Karpas-422 (cell line): ENCODE measurements at places on chromosomes 1 and 21.

- DNase-seq = no peak
Measured at GRCh38 chr1:88773540-88774150, 89.6 kb downstream of the PKN2 start.

GRCh38 chr1:233245191-233245765 is 50.2 kb downstream of the PCNX2 start:
- no peak for DNase-seq

DNA sequence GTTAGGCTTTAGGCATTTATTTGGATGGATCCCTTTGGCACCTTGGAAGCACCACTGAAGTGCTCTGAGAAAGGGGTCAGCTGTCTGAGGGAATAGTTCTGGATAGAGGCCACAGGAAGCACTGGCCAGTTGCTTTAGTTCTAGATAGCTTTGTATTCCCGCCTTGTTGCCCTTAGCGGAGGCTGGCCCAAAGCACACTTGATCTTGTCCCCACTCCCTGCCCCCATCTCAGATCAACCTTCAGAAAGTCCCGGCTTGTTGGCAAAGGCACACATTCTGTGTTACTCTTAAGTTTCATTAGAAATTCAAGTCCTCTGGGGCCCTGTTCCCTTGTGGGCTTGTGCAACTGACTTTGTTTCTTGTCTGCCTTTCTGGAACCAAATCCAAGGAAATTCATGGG is 15.2 kb upstream of the NBL1 start:
- no peak for DNase-seq

- no peak for DNase-seq
Measured at GRCh38 chr21:33546086-33546485, 3.2 kb downstream of the SON start.

DNA sequence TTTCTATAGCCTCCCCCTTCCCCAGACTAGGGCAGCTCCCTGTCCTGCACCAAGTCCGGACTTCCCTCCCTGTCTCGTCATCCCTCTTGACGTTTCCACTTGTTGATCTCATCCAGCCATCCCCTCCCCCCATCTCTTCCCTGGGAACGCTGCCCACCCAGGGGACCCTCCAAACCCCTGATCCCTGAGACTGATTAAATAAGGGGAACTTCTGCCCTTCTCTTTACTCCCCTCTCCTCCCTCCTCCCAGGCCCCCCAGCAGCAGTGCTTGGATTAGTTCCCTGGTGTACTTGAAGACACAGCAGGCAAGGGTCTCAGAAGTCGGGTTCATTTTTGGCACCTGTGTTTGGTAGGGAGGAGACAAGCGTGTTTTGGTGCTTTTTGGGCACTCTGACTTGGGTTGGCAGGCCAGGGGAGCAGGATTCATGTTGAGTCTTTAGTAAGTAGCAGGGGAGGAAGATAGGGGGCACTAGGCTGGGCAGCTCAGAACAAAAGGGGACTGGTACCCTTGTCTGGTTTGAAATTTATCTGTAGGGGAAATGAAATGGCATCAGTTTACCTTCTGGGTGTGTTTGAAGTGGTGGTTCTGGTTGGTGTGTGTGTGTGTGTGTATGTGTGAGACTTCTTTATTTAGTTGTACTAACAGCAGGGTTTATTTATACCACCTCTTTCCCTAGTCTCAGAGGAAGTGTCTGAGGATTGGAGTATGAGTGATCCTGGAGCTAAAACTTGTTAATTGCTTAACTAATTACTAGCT is 11.1 kb downstream of the VANGL2 start:
- no peak for DNase-seq

- no peak for DNase-seq
Measured at GRCh38 chr21:44295646-44296045, 4.2 kb upstream of the PFKL start.

DNA sequence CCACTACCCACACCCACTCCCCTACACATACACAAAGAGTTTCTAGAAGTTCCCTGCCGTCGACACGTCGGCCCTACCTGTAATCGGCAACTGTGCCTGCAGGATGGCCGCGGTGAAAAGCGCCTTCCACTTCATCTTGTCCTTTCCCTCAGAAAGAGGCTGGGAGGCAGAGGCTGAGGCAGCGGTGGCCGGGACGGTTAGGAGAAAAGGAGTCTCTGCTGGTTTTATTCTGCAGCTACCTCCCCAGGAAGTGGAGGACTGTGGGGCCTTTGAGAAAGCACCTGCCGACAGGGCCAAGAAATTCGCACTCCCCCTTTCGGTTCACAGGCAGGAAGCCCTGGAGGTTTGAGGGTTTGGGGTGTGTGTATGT is at the start of gene CD247:
Gene CD247 (minus strand): TSS at position 199 of the 370 bp plus-strand sequence. CDS start 64 bp downstream, at position 135.
- no peak for DNase-seq

GRCh38 chr1:192003295-192004077 is 154.8 kb upstream of the RGS18 start:
- DNase-seq = peak; percentile 40

GRCh38 chr1:109133815-109134214 is 19.9 kb downstream of the ELAPOR1 start:
- DNase-seq = no peak

DNA sequence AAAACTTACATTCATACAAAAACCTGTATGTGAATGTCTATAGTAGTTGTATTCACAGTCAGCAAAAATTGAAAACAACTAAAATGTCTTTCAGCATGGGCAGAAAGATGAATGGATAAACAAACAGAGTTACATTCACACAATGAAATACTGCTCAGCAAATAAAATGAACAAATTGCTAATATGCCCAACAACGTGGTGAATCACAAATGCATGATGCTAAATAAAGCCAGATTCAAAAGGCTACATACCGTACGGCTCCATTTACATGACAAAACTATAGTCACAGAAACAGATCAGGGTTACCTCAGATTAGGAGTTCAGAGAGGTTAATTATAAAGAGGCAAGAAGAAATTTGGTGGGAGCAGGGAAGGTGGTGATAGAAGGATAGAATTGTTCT is 100.7 kb upstream of the KCTD3 start:
- no peak for DNase-seq

DNA sequence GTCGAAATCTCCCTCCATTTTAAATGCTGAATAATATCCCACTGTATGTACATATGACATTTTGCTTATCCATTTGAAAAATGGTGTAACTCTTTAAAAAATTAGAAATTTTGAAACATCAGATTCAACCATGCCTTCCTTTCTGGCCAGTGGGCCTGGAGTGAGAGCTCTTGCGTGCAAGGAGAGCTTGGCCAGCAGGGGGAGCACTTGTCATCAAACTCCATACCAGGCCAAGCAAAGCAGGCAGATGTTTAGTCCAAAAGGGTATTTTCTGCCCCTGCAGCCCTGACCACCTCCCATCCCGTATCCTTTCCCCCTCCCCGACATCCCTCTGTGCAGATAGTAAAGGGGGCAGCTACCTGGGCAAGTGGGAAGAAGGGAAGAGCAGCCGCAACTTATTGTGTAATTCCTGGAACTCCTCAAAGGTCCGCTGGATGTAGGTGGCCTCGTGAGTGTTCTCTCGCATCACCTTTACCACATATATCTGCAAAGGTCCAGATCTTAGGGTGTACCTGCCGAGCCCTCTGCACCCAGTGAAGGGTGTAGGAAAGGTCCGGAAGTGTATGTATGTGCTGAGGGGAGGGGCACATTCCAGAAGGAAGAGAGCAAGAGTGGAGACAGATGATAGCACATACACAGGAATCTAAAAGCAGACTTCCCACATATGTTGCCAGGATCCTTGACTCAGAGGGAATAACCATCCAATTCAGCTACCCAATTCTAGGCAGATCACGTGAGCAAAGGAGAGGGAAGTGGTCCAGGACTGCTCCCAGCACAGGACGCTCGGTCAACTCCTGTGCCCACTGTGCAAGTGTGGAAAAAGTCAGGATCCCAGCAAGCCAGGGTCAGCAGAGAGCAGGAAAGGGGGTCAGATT is 19.9 kb upstream of the PPP1R15B start:
- peak; percentile 87 for DNase-seq

DNA sequence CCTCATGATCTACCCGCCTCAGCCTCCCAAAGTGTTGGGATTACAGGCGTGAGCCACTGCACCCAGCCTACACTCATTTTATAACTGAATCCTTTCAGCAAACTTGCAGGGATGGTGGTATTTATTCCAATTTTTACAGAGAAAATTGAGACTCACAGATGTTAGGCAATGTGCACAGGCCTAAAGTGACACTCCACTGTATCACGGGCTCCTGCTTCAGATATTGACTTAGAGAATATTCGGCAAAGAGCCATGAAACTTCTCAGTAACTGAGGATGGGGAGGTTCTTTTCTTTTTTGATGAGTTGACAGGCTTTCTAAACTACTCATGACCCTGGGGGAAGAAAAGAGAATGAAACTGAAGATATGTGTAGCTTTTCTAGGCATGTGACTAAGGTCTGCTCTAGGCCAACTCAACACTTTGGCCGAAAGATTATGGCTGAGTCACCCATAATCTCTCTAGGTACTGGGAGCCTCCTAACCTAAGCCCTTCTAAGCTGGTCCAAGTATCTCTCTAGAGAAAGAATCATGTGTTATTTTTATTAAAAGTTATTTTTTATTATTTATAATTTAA is 19.9 kb upstream of the PTCH2 start:
- DNase-seq = no peak

- peak; percentile 81 for DNase-seq
Measured at GRCh38 chr1:9767964-9768668, 55.6 kb downstream of the CLSTN1 start.

- no peak for DNase-seq
Measured at GRCh38 chr21:25081096-25081495, 526.2 kb downstream of the MRPL39 start.
